Forelimb muscle (tissue), 1 donor: ENCODE measurements at places on chromosomes 5 and 9. TPM values are rescaled to one million over a fixed set of nuclear protein-coding genes. Genes with fewer than 3 reads are reported as not detected.

Gene ROR2
- 2.7 TPM for polyA plus RNA-seq

Gene DPYSL3
- polyA plus RNA-seq = 95.7 TPM

Gene FBXW11
- polyA plus RNA-seq = 34.6 TPM

Gene COL15A1
- polyA plus RNA-seq = 172 TPM

Gene CDH12
- 1.3 TPM for polyA plus RNA-seq

Gene PCDHA11
- not detected for polyA plus RNA-seq

Gene ZBED3
- polyA plus RNA-seq = 7.3 TPM

Gene C9orf72
- 11.5 TPM for polyA plus RNA-seq

Gene APBA1
- 5.3 TPM for polyA plus RNA-seq

Gene FOXD1
- 0.76 TPM for polyA plus RNA-seq

Gene NTRK2
- 17.6 TPM for polyA plus RNA-seq

Gene NEUROG1
- polyA plus RNA-seq = not detected

Gene PDE8B
- 3.9 TPM for polyA plus RNA-seq

Gene ZSWIM6
- 7.8 TPM for polyA plus RNA-seq

Gene CATSPER3
- 0.87 TPM for polyA plus RNA-seq

Gene SOX30
- polyA plus RNA-seq = 0.42 TPM

Gene MLLT3
- polyA plus RNA-seq = 59.6 TPM

Gene UGT3A1
- polyA plus RNA-seq = 36.1 TPM

Gene SLC12A2
- polyA plus RNA-seq = 19.6 TPM

Gene SVEP1
- polyA plus RNA-seq = 16.9 TPM

Gene CFAP157
- 1.4 TPM for polyA plus RNA-seq

Gene MYO10
- 27.2 TPM for polyA plus RNA-seq

Gene BTNL9
- polyA plus RNA-seq = 20.9 TPM

Gene NR2F1-AS1
- polyA plus RNA-seq = 4.8 TPM

Gene PCDHAC1
- polyA plus RNA-seq = 0.04 TPM

Gene FCN2
- 0.16 TPM for polyA plus RNA-seq

Gene PCSK5
- 11.8 TPM for polyA plus RNA-seq

Gene PIP5KL1
- 5.3 TPM for polyA plus RNA-seq

Gene QRFP
- 0.33 TPM for polyA plus RNA-seq

Gene HSPA5
- 124 TPM for polyA plus RNA-seq

Gene PAEP
- not detected for polyA plus RNA-seq

Gene RXRA
- polyA plus RNA-seq = 28.9 TPM

Gene DNAJC18
- 22.1 TPM for polyA plus RNA-seq

Gene TMEFF1
- polyA plus RNA-seq = 1.5 TPM

Gene CDKN2A
- polyA plus RNA-seq = 0.30 TPM

Gene C5orf58
- polyA plus RNA-seq = 0.59 TPM

Gene MYMK
- 58.2 TPM for polyA plus RNA-seq

Gene SLCO6A1
- polyA plus RNA-seq = 0.48 TPM

Gene SEMA6A
- polyA plus RNA-seq = 43.9 TPM

Gene TNFSF15
- 0.13 TPM for polyA plus RNA-seq

Gene PTGES
- polyA plus RNA-seq = 9.5 TPM

Gene AMBP
- not detected for polyA plus RNA-seq
